Stimulated activated CD4-positive, alpha-beta T cell treated with anti-CD3 and anti-CD28 coated beads, Interleukin-15, amount 100 ng/mL, for 48 hours (primary cell): ENCODE measurements at places on chromosomes 1 and 21.

GRCh38 chr1:91783423-91784170 is 102.4 kb downstream of the TGFBR3 start:
- no peak for DNase-seq

- DNase-seq: no peak
Measured at GRCh38 chr21:40615505-40616376, 231.2 kb downstream of the DSCAM start.

GRCh38 chr1:62978741-62979140 is 194.8 kb downstream of the ATG4C start:
- no peak for DNase-seq

DNA sequence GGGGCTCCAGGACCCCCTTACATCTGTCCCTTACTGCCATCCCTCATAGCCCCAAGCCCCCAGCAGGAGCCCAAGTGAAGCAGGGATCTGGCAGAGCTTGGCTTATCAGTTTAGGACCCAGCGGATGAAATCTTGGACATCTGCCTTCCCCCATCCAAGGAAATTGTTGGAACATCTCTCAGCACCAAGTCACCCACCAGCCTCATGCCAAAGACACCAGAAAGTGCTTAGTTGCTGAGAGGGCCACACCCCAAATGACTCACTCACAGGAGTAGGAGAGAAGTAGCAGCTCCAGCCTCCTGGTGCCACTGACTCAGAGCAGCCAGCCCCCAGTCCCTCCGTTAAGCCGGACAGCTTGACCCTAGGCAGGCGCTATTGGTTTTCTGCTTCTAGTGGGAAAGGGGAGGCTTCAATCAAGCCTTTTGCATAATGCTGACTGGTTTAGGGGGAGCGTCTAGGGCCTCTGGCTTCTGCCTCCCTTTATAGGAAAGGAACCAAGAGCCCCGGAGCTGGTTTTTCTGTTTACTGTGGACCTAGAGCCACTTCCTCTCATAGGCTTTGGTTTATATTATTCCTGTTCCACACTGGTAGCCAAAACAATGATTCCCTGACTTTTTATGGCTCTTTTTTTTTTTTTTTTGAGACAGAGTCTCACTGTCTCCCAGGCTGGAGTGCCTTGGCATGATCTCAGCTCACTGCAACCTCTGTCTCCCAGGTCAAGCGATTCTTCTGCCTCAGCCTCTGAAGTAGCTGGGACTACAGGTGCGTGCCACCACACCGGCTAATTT is 114.2 kb upstream of the IPO9 start:
- no peak for DNase-seq

DNA sequence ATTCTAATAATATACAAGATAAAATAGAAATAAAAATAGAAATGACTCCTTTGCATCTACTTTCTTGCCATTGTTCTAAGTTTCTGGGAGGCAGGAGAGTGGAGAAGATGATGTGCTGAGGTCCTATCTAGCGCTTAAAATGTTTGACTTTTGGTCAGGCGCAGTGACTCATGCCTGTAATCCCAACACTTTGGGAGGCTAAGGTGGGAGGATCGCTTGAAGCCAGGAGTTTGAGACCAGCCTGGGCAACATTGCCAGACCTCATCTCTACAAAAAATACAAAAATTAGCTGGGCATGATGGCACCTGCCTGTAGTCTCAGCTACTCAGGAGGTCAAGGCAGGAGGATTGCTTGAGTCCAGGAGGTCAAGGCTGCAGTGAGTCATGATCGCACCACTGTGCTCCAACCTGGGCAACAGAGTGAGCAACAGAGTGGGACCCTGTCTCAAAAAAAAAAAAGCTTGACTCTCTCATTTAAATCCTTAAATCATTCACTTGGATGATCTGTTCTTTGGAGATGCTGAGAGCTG is 24.2 kb upstream of the SLC45A1 start:
- no peak for DNase-seq

GRCh38 chr21:46118316-46119143 is 20.6 kb downstream of the COL6A2 start:
- no peak for DNase-seq

DNA sequence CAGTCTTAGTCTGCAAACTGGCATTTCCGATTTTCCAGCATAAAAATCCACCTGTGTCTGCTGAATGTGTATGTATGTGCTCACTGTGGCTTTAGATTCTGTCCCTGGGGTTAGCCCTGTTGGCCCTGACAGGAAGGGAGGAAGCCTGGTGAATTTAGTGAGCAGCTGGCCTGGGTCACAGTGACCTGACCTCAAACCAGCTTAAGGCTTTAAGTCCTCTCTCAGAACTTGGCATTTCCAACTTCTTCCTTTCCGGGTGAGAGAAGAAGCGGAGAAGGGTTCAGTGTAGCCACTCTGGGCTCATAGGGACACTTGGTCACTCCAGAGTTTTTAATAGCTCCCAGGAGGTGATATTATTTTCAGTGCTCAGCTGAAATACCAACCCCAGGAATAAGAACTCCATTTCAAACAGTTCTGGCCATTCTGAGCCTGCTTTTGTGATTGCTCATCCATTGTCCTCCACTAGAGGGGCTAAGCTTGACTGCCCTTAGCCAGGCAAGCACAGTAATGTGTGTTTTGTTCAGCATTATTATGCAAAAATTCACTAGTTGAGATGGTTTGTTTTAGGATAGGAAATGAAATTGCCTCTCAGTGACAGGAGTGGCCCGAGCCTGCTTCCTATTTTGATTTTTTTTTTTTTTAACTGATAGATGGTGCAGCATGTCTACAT is 2.5 kb upstream of the OLFML3 start:
- no peak for DNase-seq

GRCh38 chr1:183543619-183544204 is 46.5 kb downstream of the NCF2 start:
- no peak for DNase-seq

GRCh38 chr1:154342132-154342531 is 16.8 kb downstream of the ATP8B2 start:
- DNase-seq: no peak
